Stimulated activated CD8-positive, alpha-beta memory T cell treated with anti-CD3 and anti-CD28 coated beads, Interleukin-4, amount 100 ng/mL, for 24 hours (primary cell): ENCODE measurements at places on chromosomes 12 and 14.
A peak's percentile ranks its signal among the peaks of the same experiment; 100 is the strongest.

GRCh38 chr12:38138225-38139221 is 178.1 kb upstream of the ALG10B start:
- peak; percentile 36 for DNase-seq

DNA sequence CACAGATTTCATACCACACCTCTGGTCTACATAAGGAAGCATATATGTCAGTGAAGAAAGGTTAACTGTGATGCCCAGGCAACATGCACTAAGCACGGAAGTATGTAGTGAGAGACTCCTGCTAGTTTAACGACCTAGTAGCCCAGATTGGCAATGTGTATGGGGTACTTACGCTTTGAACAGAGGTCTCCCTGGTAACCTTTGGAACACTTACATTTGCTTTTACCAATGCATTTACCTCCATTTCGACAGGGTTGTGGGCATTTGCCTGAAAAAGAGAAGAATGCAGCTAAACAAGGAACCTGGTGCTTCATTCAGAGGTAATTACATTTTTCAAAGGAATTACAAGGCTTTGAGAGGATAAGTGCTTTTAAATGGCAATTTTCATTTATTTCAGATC is 65.2 kb downstream of the WIF1 start:
- DNase-seq, result no peak

GRCh38 chr12:56297400-56297799 is 2.7 kb downstream of the CS start:
- DNase-seq, result no peak

DNA sequence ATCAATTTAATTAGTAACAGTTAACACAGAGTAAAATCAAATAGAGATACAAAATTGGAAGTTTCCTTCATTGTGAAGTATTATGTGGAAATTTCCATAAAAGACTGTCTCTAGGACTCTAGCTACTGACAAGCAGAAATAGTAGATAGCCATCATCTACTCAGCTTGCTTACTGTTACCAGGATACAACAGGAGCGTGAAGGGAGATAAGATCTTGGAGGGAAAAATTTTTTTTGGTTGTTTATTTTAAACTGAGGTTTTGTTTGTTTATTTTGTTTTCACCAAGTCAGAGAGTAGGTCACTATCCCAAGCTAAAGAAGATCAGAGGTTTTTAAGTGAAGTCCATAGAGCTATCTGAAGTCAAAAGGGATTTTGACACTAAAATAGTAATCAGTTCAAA is 861.3 kb upstream of the MGAT4C start:
- DNase-seq, result no peak

GRCh38 chr12:47296828-47297227 is 217.1 kb upstream of the AMIGO2 start:
- no peak for DNase-seq

- DNase-seq, result no peak
These were observed 49.5 kb downstream of the MAX start for GRCh38 chr14:65052832-65053231.
